ENCODE measurements at places on chromosomes 1 and 21.

DNA sequence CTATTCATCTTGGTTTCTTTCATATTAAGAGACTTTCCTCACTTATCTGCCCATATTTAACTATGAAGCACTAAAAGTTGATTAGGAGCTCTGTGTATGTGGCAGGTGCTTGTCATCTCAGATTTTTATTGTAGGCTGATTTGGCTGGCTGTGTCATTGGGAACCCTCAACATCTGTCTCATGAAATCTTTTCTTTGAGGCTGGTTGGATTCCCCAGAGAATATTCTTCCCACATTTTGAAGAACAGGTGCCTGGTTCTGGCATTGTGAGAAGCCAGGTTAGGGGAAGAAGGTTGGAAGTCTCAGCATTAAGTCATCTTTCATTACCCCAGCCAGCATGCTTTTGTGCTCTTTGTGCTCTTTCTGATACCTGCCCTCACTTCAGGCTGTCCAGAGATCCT, 37.1 kb downstream of the EEIG2 start:
- DNase-seq = no peak
- no peaks in the 10 kb centered on the region for H3K27me3 ChIP-seq
- no peaks in the 10 kb centered on the region for H3K36me3 ChIP-seq
- no peak overlapping the region for H3K4me3 ChIP-seq

DNA sequence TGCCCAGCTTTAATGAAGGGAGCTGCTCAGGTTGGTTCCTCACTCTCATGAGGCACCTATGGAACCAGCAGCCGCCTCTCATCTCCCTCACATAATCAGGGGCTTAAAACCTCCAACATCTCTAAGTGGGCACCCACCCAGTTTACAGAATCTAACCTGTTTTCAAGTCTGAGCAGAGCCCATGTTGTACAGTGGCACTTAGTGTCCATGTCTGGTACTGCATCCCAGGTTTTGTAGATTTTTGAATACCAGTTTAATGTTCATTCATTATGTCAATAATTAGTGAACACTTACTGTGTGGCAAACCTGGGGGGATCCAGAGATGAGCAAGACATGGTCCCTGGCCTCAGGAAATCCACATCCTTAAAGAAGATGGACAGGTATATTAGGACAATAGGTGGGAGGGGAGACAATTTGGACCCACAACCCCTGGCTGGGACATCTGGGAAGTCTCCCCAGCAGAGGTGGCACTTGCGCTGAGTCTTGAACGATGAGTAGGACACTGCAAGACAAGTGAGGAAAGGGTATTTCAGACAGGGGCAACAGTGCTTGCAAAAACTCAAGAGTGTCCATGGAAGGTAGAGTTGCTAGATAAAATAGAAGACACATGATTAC, 83.3 kb downstream of the LACTBL1 start:
- DNase-seq = no peak
- H3K4me3 ChIP-seq = no peak overlapping the region
- H3K27ac ChIP-seq = no peak overlapping the region
- H3K4me1 ChIP-seq = no peaks in the 10 kb centered on the region
- H3K27me3 ChIP-seq = no peaks in the 10 kb centered on the region

GRCh38 chr1:54888080-54888733, 1.2 kb upstream of the DHCR24 start:
- H3K36me3 ChIP-seq = no peaks in the 10 kb centered on the region
- H3K27me3 ChIP-seq = no peaks in the 10 kb centered on the region
- H3K27ac ChIP-seq = no peak overlapping the region
- DNase-seq = no peak
- H3K4me1 ChIP-seq = peaks cover 13% of the 10 kb centered on the region

GRCh38 chr1:15152318-15153183, 996 bp upstream of the TMEM51 start:
- H3K4me1 ChIP-seq = peaks cover 27% of the 10 kb centered on the region
- peak; percentile 92 for DNase-seq
- no peaks in the 10 kb centered on the region for H3K27me3 ChIP-seq
- H3K4me3 ChIP-seq = peak overlapping the region; percentile 72
- H3K36me3 ChIP-seq = no peaks in the 10 kb centered on the region

DNA sequence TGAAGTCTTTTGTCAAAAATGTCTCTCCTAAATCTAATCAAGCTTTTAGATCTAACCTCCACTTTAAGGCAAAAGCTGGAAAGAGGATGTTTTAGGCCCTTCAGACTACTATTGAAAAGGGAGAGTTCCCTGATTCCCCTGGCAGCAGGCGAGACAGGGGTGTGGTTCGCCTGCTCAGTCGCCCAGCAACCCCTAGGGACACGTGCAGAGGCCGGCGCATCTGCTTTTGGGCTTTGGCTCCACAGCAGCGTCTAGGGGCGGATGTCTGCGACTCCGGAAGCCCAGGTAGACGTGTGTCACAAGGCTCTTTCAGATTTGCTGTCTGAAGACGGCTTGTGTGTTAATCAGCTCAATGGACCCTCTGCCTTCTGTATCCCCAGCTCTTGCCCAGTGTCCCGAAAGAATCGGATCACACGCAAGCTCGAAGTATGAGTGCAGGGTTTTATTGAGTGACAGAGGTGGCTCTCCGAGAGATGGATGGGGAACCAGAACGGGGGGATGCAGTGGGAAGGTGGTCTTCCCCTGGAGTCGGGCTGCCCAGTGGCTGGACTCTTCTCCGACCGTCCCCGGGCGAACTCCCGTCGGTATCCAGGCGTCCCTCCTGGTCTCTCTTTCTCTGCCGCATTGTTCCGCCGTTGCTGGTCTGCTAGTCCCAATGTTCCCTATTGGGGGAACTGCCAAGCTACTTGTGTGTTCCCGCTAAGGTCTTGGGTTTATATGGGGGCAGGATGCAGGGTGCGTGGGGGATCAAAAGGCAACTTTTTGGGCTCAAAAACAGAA, 45.5 kb downstream of the OLFML2B start:
- peaks cover 8% of the 10 kb centered on the region for H3K4me1 ChIP-seq
- no peak overlapping the region for H3K27ac ChIP-seq
- H3K4me3 ChIP-seq = no peak overlapping the region
- no peak for DNase-seq
- H3K27me3 ChIP-seq = no peaks in the 10 kb centered on the region
- H3K36me3 ChIP-seq = no peaks in the 10 kb centered on the region

All from transverse colon (tissue), 4 donors.